ENCODE measurements at places on chromosomes 11 and 22.

DNA sequence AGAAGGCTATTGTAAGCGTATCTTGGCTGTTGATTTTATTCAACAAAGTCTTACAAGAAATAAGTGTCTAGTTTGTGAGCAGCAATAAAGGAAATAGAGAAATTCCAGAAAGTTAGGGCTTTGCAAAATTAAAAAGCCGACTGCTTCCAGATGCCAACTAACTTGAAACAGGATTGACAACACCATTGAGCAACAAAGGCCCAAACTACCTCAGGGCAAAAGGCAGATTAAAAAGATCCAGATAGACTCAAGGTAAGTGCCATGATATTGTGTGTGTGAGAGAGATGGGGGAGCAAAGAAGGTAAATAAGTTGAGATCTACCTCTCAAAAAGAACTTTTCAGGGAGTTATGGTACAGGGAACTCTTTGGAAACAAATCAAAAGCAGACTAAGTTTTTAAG lies 49.1 kb downstream of the PARVG start:
- DNase-seq: no peak

GRCh38 chr22:32206774-32207758 lies 2.2 kb upstream of the RFPL2 start:
- DNase-seq: no peak

DNA sequence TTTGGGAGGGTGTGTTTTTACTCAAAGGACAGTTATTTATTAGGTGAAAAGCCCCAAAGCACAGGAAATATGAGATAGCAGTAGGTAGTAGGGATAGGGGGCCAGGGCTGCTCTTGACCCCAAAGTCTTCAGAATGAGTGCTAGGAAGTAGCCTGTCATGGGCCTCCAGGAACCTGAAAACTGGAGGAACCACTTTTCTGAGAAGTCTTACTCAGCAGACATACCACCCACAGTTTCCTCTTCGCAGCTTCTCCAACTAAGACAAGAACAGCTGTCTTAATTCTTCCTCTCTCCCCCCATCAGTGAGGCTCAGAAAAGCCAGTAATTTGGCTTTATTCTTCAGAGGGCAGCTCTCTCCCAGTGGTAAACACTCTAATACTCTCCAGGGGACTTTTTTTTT lies 84.0 kb upstream of the CTSC start:
- no peak for DNase-seq

DNA sequence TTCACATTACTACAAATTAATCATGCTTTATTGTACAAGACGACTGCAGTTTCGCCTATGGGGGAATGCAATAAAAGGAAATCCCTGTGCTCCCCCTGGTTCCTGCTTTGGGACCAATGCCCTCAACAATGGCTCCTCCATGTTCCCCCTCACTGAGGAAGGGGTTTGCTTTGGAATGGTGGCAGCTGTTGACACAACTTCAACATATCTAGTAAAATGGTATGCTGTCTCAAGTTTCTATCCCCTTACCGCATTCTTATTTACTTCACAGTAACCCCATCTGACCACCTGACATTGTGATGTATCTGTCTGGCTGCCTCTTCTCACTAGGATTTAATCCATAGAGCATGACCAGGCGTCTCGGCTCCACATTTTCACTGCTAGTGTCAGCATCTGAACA lies 48.8 kb downstream of the PIWIL3 start:
- no peak for DNase-seq

DNA sequence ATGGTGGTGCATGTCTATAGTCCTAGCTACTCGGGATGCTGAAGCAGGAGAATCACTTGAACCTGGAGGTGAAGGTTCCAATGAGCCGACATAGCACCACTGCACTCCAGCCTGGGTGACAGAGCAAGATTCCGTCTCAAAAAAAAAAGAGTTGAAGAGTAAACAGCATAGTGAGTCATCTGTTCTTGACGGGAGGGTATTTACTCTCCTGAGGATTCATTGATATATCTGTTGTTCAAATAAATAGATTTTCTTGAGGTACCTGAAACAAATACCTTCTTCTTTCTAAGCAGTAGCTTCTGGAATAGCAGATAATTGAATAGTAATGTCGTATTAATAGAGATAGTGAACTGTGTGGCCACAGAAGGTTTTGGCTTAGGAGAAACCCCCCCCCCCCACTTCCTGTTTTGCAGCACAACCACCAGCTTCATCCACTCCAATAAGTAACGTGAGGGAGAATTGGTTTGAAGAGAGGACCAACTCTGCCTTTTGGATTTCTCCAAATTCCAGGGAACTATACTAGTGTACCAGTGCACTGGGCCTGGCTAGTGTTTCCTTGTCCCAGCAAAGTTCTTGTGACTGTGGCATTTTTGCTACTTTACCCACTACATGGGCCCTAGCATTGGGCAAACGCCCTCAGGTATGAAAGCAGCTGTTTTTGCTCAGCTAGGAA lies 90.0 kb downstream of the PRMT3 start:
- DNase-seq: no peak

DNA sequence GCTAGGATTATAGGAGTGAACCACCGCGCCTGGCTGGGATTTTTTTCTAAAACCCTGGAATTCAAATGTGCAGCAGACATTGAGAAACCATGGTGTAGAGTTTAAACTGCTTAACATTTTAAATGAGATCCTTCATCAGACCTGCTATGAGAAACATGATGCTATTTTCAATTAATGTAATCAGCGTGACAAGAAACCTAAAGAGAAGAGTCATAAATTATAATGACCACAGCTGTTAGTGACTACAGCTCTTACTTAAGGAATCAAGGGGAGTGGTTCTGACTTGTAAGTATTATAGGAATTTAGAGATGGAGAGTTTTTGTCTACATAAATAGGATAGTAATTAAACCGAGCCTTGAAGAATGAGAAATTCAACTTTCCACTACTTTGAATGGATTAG lies 170.6 kb downstream of the BARX2 start:
- DNase-seq: no peak

GRCh38 chr22:48523091-48523490 lies 1304.6 kb downstream of the BRD1 start:
- no peak for DNase-seq

DNA sequence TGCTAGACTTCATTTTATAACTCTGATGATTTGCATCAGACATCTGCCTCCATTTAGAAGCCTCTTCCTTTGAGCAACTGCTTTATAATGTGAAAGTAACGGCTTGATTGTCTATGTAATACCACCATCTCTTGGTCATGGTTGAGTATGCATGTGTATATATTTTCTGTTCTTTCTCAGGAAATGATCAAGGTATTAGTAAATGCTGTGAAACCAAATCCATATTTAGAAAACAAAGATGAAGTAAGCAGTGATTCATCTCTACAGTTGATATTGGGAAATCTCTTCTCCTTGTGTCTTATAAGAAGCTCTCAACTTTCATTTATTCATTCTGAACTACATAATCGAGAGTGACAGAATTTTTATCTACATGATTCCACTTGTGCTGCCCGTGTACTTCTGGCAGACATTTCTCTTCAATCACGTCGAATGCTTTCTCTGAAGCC lies 104.6 kb upstream of the ANO3 start:
- DNase-seq: no peak

GRCh38 chr11:134519390-134519750 lies 107.3 kb upstream of the B3GAT1 start:
- no peak for DNase-seq

DNA sequence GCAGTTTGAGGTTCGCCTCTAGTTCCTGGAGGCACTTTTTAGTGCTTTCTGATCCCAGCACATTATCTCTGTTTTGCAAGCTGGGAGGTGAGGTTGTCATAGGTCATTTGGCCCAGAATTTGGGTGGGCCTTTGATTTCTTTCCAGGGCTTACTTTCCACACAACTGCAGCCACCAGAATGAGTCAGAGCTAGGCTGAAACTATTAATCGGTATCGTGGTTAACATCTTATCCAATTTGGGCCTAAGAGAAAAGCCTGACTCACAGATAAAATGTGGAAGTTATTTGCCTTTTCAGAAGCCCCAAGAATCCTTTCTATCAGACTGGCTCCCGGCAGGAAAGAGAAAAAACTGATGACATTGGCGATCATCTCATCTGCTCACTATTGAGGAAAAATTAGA lies 166.4 kb downstream of the KIRREL3 start:
- DNase-seq: no peak

DNA sequence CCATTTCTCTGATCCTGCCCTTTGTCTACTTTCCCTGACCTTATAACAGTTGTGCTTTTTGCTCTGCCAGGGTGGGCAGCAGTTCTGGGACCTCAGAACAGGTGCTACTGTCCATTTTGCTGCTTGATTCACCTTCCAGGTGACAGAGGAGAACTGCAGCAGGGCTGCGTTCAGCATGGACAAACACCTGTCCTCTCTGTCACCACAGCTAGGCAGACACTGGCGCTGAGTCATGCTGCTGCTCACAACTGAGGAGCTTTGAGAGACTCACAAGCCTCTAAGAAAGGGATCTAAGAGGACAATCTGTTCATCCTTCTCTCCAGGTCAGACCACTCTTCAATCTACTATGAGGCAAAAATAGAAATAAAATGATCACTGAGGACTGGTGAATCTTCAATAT lies 1144.5 kb upstream of the CCDC90B start:
- DNase-seq: no peak

GRCh38 chr11:45215098-45215865 lies 68.8 kb downstream of the PRDM11 start:
- no peak for DNase-seq

DNA sequence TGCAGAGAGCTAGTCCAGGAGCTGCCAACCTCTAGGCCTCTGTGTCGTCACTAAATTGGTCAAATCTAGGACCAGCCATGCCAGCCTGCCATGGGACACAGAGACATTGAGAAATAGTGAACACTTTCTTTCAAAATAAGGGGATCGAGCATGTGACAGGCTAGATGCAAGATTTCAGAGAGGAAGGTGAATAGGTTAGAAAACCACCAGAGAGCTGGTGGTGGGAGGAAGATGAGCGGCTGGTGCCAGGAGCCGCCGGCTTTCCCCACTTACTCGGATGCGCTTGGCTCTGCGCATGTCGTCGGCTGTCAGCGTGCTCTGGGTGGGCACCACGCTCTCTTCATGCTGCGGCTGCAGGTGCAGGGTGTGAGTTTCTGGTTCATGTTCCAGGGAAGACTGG lies 35.4 kb upstream of the NFRKB start:
- DNase-seq: no peak

DNA sequence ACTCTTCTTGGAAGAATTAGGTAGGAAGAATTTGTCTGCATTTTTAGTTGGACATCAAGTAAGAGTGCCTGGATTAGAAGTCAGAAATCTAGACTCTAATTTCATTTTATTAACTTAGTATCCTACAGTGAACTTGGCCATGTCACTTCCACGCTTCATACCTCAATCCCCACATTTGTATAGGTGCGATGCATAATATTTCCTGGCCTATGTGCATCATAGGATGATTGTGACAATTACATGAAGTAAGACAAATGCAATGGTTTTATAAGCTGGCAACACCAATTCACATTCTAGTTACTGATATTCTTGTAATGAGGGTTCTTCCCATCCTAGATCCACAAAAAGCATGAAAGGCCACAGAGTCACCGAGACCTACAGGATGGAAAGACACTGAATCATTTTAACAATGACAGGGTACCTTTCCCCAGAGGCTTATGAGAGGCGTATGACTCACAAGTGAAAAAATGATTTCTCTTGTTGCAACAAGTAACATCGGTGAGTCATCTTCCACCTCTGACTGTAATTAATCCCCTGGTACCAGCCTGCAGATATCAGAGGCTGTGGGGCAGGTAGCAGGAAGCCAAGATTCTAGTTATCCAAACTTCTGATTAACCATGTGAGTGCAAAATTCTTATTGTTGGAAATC lies 56.0 kb upstream of the OR5AK2 start:
- no peak for DNase-seq

DNA sequence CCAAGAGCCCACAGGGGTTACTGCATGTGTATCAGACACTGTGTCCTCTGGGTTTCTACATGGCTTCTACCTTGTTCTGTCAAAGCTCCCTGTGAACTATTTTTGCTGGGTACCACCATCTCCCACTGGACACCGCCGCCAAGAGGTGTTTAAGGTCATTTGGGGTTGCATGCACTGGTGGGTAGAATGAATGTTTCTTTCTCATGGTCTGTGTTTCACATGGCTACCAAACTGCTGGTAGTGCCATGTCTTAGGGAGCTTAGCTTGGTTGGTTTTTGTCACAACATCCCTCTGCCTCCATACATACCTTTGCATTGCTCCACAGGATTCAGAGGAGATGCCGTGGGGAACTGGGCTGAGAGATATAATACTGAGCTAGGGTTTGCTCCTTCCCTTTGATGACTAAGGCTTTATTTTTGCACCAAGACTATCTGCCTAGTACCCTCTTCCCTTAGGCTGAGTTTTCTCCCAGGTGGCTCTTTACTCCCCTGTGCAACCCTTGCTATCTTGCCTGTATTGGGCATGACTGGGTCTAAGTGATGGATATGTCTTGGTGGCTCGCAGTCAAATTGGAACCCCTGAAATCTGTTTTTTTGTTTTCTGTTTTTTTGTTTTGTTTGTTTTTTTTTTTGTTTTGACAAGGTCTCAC lies 73.2 kb downstream of the BDNF start:
- DNase-seq: no peak
